ENCODE measurements at places on chromosomes 7 and 10.
A peak's percentile ranks its signal among the peaks of the same experiment; 100 is the strongest.

DNA sequence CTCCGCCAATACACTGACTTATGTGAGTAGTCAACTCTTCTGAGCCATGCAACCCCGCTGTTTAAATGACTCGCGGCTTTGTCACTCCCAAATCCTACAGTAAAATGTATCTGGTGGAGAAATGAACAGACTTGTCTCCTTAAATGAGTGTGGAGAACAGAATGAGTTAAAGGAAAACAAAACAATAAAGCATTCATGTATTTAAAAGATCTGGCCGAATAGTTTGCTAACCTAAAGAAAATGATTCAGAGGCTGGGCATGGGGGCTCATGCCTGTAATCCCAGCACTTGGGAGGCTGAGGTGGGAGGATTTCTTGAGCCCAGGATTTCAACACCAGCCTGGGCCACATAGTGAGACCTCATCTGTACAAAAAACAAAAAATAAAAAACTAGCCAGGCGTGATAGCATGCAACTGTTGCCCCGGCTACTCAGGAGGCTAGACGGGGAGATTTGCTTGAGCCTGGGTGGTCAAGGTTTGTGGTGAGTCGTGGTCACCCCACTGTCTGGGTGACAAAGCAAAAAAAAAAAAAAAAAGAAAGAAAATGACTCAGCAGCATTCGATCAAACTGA is 86.5 kb upstream of the PFKP start:
- peak; percentile 47 for DNase-seq

DNA sequence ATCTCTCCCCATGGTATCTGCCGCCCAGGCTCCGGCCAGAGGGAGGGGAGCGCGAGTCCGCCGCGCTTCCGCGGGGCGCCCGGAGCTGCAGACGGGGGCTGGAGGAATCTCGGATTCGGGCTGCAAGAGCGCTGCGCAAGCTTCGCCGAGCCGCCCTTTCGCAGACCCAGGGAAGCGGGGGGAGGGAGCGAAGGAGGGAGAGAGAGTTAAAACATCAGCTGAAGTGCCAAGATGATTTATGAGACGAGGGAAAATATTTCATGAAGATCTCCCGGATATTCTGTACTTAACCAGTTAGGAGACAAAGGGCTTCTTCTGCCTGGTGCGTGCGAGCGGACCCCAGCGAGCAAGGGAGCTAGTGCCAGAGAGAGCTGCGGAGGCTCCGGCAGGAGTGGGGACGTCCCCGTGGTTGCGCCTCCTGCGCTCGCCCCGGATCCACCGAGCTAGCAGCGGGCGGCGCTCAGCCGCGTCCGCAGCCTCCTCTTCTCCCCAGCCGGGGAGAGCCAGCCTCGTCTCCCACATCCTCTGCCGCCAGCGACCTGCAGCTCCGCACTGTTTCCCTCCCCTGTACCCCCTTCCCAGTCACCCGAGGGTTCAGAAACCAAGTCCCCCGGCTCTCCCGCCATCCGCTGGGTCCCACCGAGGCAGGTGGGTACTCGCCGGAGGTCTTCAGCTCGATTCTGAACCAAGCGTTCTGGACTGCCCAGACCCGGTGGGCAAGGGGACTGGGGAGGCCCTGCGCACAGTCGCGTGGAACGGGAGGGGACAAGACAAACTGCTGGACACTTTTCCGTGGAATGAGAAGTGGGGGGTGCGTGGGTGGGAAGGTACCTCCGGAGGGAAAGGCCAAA is 1.0 kb upstream of the PAX2 start:
- no peak for DNase-seq

DNA sequence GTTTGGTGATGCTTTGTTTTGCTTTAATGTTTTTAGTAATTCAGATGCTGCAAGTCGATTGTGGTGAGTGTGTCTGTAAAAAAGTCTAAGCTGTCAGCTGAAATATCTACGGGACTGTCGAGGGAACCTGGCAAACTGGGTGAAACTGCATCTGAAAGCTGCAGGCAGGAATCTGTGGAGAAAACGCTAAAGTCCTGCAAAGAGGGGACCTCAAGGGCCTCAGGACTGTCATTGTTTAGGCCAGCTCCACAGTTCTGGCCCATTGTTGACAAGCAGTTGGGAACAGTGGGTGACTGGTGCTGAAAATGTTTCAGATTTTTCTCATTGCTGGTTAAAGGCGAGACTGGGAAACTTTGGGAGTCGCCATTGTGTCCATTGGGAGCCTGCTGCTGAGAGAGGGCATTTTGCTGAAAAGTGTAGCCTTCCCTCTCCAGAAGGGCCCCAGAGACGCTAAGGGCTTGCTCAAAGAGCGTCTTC is 1.8 kb downstream of the HOXA2 start:
- no peak for DNase-seq

DNA sequence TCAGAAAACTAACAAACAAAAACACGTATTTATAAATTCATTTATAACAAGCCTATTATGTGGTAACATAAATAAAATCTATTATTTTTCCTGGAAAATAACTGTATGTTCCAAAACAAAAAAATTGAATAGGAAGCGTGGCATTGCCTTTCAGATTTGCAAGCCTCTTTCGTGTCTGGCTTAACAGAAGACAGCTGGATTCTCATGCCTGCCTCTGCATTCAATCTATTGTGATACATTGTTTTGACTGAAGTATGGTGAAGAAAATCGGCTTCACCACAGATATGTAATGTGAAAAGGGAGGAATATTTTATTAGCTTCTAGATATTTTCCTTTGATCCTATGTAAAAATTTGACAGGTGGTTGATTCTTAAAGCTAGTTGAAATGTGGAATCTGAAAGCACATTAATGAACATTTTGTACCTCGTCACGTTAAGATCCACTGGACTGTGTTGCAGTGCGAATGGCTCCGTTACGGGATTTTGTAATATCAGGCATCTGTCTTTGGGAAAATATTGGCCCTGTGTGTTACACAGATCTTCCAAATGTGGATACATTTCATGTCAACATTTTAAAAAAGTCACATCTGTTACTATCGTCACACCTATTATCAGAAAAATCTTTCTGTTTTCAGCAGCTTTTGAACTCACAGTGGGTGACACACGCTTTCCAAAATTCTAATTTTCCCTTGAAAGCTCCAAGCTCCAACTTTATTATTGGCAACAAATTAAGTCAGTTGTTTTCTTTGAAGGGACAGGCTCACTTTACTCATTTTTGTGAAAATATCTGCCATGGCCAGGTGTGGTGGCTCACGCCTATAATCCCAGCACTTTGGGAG is 26.2 kb downstream of the PALD1 start:
- no peak for DNase-seq

- peak; percentile 83 for DNase-seq
Observed at GRCh38 chr7:106313456-106313901, 28.7 kb upstream of the NAMPT start.

DNA sequence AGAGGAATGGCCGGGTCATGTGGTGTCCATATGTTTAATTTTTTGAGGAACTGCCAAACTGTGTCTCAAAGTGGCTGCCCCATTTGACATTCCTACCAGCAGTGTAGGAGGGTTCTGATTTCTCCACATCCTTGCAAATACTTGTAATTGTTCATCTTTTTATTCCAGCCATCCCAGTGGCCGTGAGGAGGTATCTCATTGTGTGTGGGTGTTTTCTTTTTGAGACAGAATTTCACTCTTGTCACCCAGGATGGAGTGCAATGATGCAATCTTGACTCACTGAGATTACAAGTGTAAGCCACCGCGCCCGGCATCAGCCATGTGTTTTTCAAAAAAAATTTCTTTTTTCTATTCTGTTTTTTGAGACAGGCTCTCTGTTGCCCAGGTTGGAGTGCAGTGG is 38.7 kb upstream of the DLG5 start:
- peak; percentile 87 for DNase-seq

DNA sequence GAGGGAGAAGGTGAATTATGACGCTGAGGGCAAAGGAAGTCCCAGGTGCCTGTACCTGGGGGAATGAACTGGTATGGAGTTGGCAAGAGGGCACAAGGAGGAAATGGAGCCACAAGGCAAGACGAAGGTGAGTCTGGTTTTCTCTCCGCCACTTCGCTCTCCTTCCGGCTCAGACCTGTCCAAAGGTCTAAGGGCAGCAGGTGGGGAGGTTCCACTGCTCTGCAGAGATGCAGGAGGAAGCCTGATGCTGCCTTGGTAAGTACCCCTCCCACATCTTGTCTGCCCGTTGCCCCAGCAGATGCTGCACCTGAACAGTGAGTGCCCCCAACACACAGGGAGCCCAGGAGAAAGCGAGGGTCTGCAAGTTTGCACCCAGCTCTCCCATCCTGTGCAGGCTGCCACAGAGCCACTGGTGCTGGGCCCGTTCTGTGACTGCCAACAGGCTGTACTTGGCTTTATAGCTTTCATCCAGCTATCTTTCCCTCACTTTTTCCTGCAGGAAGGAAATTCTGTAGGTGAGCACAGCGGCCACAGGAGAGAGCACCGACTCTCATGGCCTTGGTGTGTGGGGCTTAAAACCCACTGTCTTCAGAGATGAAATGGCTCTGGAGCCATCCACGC is 235.2 kb downstream of the COBL start:
- no peak for DNase-seq

GRCh38 chr10:29394321-29394932 is 105.6 kb downstream of the LYZL1 start:
- DNase-seq: no peak

DNA sequence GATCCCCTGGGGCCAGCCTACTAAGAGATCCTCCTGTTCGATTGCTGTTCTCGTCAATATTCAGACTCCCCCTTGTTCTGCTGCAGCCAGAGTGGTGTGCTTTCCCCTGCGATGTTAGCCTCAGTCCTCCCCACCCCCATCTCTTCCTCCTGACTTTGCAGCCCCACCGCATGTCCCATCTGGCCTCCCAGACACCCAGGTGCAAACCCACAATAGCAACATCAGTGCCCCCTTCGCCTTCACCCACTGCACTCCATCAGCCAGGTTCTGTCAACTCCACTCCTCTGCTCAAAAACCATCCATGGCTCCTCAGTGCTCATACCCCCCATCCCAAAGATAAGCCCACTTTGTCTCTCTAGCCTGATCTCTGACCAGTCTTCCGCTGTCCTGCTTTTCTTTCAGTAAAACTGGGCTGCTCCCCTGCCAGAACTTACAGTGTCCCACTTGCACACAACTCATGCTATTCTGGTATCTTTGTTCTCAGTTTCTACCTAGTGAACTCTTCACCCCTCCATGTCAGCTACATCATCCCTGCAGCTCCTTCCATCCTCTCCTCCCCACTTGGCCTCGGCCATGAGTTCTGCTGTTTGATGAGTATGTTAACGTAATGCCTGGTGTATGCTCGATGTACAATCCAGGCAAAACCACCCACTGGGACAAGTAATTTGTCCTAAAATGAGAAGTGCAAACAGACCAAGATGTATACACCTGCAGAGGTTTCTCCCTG is 26.6 kb downstream of the COL13A1 start:
- no peak for DNase-seq

GRCh38 chr10:122499491-122499941 is 38.2 kb downstream of the HTRA1 start:
- no peak for DNase-seq

DNA sequence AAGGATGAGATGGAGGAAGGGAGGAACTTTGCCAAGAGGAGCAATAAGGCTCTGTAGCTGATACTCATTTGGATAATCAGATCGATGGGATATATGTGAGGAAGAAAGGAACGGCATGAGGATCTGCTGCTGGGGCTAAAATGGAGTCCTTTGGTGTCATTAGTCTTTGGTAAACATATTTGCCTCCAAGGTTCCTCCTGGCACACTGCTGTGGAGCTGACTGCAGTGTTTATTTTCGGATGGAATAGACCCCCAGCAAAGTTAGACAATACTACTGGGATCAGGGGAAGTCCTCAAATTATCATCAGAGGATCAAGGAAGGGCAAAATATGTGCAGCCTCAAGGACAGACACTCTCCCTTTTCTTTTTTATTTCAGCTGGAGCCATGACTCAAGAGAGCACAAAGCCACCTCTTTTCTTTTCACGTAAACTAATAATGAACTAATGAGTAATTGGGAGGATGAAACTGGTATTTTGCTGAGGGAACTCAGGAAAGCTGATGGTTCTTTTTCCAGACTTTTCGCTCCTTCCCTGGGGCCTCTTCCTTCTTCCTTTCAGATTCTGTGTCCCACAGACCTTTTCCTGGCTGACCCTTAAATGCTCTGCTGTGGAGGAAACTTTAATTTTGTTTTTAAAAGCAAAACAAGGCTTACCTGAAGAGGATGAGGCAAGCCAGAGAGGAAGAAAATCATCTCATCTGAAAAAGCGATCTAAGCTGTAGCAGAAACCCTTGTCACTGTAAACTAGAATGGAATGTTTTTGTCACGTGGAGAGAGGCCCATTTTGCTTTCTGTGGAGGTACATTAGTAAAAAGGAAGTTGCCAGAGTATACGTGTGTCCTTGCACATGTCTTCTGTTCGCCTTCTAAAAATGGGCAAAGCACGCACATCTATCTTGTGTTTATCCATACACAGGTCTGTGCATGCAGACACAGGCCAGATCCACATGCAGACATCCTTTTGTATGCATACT is 33.3 kb downstream of the LRMDA start:
- DNase-seq: no peak

DNA sequence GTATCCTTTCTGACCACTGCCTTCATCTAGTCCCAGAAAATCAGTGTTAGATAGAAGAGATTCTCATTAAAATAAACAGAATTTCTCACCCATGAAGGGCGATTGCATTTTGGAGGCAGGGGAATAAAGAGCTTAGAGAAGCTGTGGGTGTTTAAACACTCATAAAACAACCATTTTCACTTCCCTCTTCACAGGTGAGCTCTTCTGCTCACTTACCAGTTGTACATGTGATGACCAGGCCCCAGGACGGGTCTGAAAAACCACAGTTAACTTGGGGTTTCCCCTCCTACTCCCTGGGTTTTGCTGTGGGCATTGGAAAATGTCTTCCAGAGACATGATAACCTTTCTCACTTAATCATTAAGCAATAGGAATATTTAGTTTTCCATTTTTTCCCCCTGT is 411.6 kb upstream of the DPP6 start:
- no peak for DNase-seq

DNA sequence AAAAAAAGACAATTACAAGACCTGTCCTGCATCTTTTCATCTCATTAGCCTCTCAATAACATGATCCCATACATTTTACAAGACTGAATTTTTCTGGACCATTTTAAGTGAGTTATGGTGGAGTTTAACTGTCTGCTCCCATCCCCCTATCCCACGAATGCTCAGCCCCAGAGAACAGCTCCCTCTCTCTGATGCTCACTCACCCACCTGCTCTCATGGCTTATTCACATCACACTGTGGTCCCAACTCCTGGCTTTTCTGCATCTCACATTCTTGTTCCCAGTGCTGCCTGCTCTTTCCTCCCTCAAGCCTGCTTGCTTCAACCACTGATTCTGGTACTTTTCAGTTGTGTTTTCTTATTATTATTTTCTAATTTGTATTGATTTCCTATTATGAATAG is 20.4 kb upstream of the CCSER2 start:
- DNase-seq: no peak

DNA sequence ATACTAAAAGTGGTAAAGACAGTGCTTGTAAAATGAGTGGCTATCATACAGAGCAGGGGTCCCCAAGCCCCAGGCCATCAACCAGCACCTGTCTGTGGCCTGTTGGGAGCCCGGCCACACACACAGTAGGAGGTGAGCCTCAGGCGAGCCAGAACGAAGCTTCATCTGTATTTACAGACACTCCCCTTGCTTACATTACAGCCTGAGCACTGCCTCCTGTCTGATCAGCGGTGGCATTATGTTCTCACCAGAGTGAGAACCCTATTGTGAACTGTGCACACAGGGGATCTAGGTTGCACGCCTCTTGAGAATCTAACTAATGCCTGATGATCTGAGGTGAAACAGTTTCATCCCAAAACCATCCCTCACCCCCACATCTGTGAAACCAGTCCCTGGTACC is 58.7 kb downstream of the ITGA8 start:
- DNase-seq: no peak

All from EL (cell line).